ENCODE measurements at places on chromosomes 11 and 22.

GRCh38 chr11:122729139-122729538 is 73.6 kb downstream of the UBASH3B start:
- DNase-seq, result no peak

- no peak for DNase-seq
These were observed 19.7 kb downstream of the TOM1 start for GRCh38 chr22:35319244-35319985.

DNA sequence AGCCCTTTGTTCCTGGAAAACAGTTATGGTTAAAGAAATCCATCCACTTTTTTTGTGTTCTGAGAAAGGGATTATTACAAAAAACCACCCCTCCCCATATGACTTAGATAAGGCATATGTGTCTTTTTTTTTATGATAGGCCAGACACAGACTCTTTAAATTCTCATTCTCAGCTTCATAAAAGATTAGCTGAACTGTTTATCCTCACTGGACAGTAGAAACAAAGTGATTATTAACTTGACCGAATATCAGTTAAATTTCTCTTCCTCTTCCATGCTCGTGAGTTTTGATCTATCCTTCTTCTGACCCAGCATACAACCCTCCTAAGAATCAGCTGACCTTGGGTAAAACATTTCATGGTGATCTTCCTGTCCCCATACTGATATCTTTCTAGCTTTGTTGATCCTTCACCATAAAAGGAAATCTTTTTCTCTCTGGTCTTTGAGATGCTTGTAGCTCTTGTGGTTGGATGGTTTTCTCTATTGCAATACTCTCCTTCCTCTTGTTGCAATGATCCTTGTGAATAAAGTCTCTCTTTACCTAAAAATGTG is 26.2 kb downstream of the OR2AG2 start:
- DNase-seq, result no peak

DNA sequence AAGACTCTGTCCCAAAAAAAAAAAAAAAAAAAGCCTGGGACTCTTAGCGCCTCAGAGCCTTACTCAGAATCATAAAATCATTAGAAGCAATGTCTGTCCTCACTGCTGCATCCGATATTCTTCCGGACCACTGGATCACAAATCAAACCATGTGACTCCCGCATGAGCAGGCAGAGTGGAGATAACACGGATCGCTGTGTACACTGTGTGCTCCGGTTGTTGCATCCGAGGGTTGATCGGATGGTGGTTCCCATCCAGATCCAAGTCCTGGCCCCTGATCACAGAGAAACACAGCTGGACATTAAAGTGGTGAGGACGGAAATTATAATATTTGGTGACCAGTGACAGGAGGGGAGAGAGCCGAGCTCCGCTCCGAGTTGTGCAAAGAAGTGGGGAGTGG is 9.7 kb upstream of the TXNRD2 start:
- DNase-seq, result no peak

DNA sequence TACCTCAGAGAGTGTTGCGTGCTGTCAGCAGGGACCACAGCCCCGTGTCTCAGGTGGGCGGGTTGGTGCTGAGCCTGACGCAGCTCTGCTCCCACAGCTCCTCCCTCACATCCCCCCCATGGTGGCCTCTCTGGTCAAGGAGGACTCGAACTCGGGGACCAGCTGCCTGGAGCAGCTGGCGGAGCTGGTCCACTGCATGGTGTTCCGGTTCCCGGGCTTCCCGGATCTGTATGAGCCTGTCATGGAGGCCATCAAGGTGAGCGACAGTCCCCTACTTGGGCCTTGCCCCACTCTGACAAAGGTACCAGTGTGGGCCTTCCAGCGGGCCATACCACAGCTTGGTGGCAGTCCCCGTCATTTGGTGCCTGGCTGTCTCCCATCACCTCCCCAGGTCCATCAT is 11.8 kb downstream of the USP35 start:
- no peak for DNase-seq

GRCh38 chr11:28976801-28977145 is 868.6 kb downstream of the METTL15 start:
- DNase-seq, result no peak

DNA sequence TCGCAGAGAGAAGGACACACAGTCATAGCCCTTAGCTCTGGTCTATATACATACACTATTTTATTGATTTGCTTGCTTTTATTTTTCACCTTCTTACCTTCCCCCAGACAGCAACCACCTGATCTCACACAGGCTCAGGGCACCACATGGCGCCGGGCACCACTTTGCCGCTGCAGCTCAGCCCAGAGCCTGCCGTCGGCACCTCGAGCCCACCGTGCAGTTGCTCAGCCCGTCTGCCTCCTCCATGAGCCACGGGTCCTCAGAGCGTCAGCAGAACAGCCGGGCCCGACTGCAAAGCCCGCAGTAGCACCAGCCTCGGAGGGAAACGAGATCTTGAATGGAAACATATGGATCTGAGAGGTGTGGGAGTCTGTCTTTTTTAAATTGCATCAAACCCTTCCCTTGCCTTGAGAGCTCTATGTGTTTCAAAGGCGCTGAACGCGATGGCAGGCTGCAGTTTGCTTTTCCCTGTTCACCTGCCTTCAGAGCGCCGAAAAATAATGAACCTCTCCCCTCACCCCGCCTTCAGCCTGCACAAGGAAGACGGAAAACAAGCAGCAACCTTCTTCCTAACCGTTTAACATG is 505.4 kb downstream of the MN1 start:
- no peak for DNase-seq

DNA sequence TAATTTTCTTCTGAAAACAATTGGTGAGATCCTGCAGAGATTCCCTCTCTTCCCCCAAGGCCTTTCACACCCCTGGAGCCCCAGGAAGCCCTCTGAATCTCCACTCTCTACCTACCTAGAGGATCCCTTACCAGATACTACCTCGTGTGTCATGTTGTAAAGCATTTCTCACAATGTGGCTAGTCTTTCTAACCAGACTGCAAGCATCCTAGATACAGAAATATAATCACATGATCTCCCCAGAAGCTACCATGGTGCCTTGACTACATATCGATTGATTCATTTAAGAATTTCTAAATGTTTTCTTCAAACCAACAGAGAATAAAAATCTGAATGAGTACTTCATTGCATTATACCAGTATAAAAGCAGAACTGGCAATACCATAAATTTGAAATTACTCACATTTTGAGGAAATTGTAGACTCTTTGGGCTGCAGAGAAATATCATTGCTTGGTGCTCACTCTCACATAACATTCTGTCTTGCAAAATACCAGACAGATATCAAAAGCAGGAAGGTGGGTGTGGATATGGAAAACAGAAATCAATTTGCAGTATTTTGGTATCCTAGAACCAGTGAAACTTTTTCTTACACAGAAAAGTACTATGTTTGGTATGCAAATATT is 113.5 kb downstream of the MAML2 start:
- DNase-seq, result no peak

- DNase-seq, result no peak
These were observed 231.3 kb downstream of the CADM1 start for GRCh38 chr11:115272925-115273324.

GRCh38 chr11:61596990-61597389 is 16.1 kb upstream of the SYT7 start:
- DNase-seq, result no peak

DNA sequence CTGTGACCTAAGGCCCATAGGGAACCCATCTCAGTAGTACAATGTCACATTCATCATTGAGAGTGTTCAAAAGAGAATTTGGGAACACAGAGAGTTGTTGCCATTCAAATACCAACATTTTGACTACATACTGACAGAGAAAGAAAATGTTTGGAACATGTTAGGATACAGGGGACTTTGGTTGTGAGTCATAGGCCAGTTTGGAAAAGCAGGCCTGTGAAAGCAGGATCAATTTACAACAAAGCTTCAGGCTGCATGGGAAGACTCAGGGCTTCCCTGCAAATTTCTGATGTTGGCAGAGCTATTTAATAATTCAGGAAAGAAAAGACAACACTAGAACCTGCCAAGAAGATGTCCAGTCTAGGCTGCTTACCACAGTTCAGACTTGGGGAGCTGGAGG is 374 bp downstream of the NLRP10 start:
- DNase-seq, result no peak

GRCh38 chr22:43750751-43751150 is 61.4 kb downstream of the EFCAB6 start:
- no peak for DNase-seq

GRCh38 chr22:22124374-22124773 is 120.2 kb upstream of the VPREB1 start:
- DNase-seq, result no peak

DNA sequence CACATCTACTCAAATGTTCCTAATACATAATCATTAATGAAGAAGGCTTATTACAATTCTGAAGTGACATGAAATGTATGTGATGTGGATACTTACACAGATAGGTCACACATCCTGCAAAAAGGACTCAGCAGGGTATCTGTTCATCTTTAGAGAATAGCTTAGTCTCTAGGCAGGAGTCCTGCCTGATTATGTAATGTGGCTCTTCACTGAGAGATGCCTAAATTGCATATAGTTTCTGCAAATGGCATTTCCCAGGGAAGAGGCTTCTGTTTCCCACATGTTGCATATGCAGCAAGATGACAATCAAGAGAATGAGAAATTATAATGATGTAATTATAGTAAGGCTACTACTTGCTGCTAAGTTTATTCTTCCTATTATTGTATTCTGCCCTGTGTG is 58.8 kb upstream of the SLC36A4 start:
- no peak for DNase-seq

- DNase-seq, result no peak
These were observed 3.1 kb downstream of the CD3D start for GRCh38 chr11:118339281-118339961.

DNA sequence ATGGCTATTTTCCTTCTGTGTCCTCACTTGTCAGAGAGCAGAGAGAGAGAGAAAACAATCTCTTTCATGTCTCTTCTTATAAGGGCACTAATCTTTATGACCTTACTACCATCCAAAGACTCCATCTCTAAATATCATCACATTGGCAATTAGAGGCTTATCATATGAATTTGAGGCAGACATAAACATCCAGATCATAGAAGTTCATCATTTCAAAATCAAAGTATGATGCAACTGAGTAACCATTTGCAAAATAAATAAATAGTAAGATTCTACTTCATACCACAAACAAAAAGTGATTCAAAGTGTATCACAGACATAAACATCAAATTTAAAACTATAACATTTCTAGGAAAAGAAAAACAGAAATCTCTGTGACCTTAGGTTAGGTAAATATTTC is 504.7 kb upstream of the ARHGAP42 start:
- no peak for DNase-seq

GRCh38 chr22:39514373-39514973 is 5.9 kb upstream of the ATF4 start:
- DNase-seq, result no peak

- no peak for DNase-seq
These were observed 23.5 kb downstream of the ARHGAP8 start for GRCh38 chr22:44775862-44776261.

All from stimulated activated CD4-positive, alpha-beta T cell treated with anti-CD3 and anti-CD28 coated beads, Interleukin-15, amount 100 ng/mL, for 48 hours (primary cell).